Immature natural killer cell (primary cell): ENCODE measurements at places on chromosomes 12 and 14. TPM values are rescaled to one million over a fixed set of nuclear protein-coding genes. Genes with fewer than 3 reads are reported as not detected.

GRCh38 chr12:12520273-12520672 is 42.4 kb downstream of the DUSP16 start:
- no peaks in the 10 kb centered on the region for H3K4me1 ChIP-seq
- H3K27ac ChIP-seq: no peak overlapping the region
- peaks cover 16% of the 10 kb centered on the region for H3K36me3 ChIP-seq
- H3K4me3 ChIP-seq: no peak overlapping the region
- H3K27me3 ChIP-seq: peaks cover 4% of the 10 kb centered on the region

GRCh38 chr12:78753058-78753457 is 111.5 kb upstream of the SYT1 start:
- H3K36me3 ChIP-seq: no peaks in the 10 kb centered on the region
- no peaks in the 10 kb centered on the region for H3K4me1 ChIP-seq
- no peak for DNase-seq

GRCh38 chr12:23834076-23834475 is 115.4 kb downstream of the SOX5 start:
- DNase-seq: no peak
- no peak overlapping the region for H3K4me3 ChIP-seq
- H3K27me3 ChIP-seq: no peaks in the 10 kb centered on the region
- H3K27ac ChIP-seq: no peak overlapping the region
- H3K36me3 ChIP-seq: no peaks in the 10 kb centered on the region

- no peak overlapping the region for H3K4me3 ChIP-seq
- no peaks in the 10 kb centered on the region for H3K36me3 ChIP-seq
- no peaks in the 10 kb centered on the region for H3K4me1 ChIP-seq
- H3K27ac ChIP-seq: no peak overlapping the region
- DNase-seq: no peak
Observed at GRCh38 chr12:3035815-3036702, 41.1 kb upstream of the TSPAN9 start.

The KRT82 gene
- polyA plus RNA-seq: not detected

The KERA gene
- not detected for polyA plus RNA-seq

The SLCO1B1 gene
- not detected for polyA plus RNA-seq

The TPH2 gene
- polyA plus RNA-seq: not detected

The LGR5 gene
- polyA plus RNA-seq: not detected

The PCED1B gene
- 3.2 TPM for polyA plus RNA-seq

The RNASE7 gene
- polyA plus RNA-seq: not detected

The CRY1 gene
- 39.3 TPM for polyA plus RNA-seq
